HuH-7.5 (cell line): ENCODE measurements at places on chromosomes 5 and 9.
A peak's percentile ranks its signal among the peaks of the same experiment; 100 is the strongest.

- no peak for DNase-seq
These were observed 307.3 kb downstream of the FBXL7 start for GRCh38 chr5:15807248-15807647.

GRCh38 chr9:31185831-31186230 is 1198.6 kb upstream of the ACO1 start:
- DNase-seq = no peak

GRCh38 chr5:90264689-90265544 is 144.6 kb downstream of the CETN3 start:
- no peak for DNase-seq

GRCh38 chr9:101191723-101192122 is 163.2 kb downstream of the PLPPR1 start:
- DNase-seq = no peak

DNA sequence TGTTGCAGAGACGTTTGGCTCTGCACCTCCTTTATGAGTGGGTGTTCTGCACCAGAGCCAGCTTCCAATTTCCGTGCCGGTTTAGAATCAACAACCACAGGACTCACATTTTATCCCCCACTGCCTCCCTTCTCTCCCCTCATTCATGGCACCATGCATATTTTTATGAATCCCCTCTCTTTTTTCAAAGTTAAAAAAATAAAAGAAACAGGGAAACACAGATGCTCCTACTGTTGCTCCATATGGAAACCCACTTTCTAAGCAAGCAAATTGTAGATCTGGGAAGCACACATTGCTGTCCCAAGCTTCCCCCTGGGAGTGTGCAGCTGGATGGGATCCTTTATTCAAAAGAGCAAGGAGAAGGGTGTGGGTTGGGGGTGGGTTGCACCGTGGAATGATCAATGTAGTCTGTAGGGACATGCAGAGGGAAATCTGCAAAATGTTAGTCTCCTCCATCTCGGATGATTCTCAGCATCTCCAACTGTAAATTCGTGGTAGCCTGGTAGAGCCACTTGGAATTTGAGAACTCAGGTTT is 410.0 kb upstream of the ADAMTSL1 start:
- DNase-seq = no peak

- DNase-seq = no peak
These were observed 48.6 kb upstream of the FCN1 start for GRCh38 chr9:134966270-134966669.

DNA sequence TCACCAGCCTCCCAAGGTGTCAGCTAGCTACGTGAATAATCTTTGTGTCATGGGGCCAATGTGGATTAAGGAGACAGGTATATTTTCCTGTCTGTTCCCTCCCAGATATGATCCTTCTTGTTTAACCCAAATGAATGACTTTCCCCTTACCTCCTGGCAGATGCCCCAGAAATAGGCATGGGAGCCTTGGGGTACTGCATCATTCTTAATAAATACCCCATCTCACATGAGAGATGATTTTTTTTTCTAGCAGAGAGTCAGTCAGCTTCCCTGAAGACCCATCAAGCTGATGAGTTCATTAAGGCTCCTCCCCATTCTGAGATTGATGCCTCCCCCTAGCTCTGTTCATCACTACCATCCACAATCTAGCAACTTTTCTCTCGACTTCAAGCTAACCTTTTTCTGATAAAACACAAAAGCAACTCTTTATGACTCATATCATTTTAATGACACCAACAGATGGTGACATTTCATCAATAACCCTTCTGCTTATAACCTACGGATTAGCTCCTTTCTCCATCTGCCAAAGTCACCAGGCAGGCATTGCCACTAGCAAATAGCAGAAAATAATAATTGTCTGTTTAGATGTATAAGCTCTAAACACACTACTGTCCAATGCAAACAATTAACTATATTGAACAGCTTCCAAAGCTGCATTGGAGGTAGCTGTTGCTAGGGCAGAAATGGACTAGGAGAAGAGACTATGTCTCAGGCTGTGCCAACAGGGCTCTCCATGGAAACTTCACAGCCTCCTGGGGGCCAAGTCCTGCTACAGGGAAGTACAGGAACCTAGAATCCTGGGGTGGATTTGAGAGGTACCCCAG is 143.7 kb downstream of the ACER2 start:
- DNase-seq = no peak

GRCh38 chr9:128298535-128299482 is 22.7 kb downstream of the SWI5 start:
- DNase-seq = no peak

GRCh38 chr5:97909541-97909940 is 726.5 kb upstream of the RIOK2 start:
- no peak for DNase-seq

DNA sequence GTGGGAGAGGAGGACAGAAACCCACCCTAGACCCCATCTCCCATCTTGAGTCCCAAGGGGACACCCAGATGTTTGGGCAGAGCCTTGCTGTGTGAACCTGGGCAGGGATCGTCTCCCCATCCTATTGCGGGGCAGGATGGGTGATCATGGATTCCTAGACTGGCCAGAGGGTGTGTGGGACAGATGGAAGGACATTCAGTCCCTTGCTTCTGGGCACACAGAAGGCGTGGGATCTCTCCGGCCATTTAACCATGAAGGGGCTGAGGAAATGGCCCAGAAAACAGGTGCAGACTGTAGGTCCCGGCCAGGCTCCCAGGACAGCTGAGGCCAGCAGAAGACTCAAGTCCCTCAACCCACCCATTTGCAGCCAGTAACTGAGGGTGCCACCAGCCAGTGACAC is 29.9 kb downstream of the PTGES start:
- DNase-seq = no peak

- DNase-seq = no peak
These were observed 116.5 kb downstream of the SLC1A3 start for GRCh38 chr5:36722900-36723299.

DNA sequence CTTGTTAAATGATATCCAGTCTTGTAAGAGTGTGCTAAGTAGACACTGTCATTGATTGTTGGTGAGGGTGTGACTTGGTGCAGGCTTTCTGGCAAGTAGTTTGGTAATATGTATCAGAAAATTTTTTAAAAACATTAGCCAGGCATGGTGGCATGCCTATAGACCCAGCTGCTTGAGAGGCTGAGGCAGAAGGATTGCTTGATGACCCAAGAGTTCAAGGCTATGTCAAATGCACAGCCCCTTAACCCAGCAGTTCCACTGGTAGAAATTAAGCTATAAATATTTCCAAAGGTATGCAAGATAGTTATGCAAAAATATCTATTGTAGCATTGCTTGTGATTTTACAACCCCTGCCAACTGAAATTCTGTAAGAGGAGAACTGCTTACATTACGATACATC is 24.2 kb downstream of the ZBTB43 start:
- DNase-seq = no peak

DNA sequence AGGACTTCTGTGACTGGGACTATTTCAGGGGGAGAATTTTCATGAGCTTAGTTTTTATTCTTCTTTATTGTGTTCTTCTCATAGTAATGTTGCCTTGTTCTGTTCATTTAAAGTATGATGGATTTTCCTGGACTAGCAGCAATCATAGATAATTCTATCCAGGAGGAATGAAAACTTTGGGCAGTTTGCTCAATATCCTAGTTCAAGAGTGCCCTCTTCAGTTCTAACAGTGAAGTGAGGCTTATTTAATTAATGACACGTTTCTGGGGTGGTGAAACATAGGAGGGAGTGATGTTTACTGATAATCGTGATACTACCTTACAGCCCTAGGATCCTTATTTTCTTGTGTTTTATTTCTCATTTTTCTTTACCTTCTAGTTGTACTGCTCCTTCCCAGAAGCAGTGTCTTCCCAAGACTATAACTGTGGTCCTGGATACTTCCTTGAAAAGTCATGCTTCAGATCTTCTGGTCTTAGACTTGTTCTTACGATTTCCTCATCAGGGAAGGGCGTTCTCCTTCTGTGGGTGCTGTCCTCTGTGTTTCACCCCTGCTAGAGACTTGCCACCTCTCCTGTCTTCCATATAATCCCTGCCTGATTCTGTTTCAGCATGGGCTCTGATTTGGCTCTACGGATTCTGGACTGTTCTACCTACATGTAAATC is 57.4 kb downstream of the CFAP95 start:
- peak; percentile 16 for DNase-seq

DNA sequence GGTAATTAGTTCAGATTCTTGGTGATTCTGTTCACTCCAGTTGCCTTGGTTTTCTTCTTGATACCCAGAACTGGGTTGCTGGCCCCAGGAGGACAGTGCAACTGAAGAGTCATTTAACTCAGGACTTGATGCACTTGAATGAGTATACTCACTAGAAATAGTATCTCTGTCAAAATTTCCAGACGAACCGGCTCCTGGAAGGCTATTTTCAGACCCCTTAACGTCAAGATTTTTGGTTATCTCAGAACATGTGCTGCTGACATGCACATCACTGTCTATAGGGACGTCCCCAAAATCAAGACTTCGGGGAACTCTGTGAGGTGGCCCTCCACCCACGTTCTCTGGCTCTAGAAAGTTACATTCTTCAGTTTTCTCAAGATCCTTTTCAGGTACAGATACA is 56.7 kb upstream of the PCA3 start:
- DNase-seq = no peak

GRCh38 chr9:128025736-128026135 is 41.4 kb downstream of the NAIF1 start:
- no peak for DNase-seq

GRCh38 chr5:91103353-91104061 is 279.6 kb downstream of the ARRDC3 start:
- no peak for DNase-seq

DNA sequence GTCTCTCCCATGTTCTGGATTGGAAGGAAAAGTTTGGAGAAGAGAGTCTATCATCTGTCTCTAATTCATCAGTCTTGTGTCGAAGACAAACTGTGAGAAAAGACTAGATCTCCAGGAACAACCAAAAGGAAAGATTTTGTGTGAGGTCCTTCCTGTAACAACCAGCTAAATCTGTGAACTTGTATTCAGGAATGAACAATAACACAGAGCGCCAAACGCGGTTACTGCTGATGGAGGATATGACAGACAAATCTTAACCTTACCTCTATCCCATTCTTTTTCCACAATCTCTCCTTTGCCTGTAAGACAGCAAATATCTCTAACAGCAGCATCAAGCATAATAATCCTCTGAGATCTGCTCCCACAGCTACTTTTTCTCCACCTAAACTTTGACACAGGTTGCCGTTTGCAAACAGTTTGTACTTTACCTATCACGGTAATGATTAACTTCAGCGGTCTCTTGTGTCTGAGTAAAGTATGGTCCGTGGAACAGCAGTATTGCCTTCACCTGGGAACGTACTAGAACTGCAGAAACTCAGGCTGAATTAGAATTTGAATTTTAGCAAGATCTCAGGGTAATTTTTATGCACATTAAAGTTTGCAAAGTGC is 387.6 kb downstream of the ELAVL2 start:
- peak; percentile 11 for DNase-seq

DNA sequence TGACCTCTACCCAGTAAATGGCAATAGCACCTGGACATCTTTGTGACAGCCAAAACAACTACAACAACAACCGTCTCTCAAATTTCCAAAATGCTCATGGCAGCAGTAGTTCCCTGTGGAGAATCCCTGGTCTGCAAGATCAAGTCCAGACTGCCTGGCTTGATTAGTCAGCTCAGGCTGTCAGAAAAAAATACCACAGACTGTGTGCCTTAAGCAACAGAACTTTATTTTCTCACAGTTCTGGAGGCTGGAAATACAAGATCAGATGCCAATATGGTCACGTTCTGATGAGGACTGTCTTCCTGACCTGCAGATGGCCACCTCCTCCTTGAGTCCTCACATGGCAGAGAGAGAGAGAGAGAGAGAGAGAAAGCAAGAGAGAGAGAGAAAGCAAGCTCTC is 52.3 kb upstream of the MOCS2 start:
- DNase-seq = no peak

GRCh38 chr5:154242964-154243376 is 52.4 kb downstream of the GALNT10 start:
- no peak for DNase-seq

- DNase-seq = no peak
These were observed 83.5 kb downstream of the PDE4D start for GRCh38 chr5:59810041-59810440.

- no peak for DNase-seq
These were observed 45.8 kb upstream of the RGMB start for GRCh38 chr5:98727686-98728085.

GRCh38 chr9:87783180-87783579 is 57.3 kb downstream of the CTSL start:
- DNase-seq = no peak
